ENCODE measurements at places on chromosomes 3 and 15.

GRCh38 chr15:92327033-92327432 is 66.6 kb upstream of the ST8SIA2 start:
- DNase-seq, result no peak

- no peak for DNase-seq
Measured at GRCh38 chr3:149650828-149651227, 7.0 kb downstream of the WWTR1 start.

DNA sequence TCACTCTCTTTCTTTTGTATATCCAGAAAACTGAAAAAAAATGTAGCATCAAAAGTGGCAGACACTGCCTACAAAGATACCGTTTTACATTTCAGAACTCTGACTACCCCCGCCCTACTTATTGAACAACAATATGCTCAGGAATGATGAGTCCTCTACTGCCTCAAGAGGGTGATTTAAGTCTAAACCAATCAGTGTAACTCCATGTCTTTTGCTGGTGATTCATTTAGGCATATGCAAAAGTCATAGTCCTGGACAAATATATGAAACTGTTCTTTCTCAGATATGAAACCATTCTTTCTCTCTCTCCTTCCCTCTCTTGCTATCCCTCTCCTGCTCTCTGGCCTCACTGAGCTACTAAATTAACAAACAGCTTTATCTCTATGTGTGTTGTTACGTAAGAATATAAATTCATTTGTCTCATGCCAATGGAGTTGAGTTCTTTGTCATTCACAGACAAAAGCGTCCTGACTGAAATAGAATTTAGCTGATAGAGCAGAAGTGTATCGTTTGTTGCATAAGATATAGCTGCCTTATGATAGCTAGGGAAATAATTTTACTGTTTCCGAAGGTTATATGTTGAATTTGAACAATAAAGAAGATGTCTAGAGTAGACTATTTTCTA is 133.7 kb upstream of the OSTN start:
- DNase-seq, result no peak

DNA sequence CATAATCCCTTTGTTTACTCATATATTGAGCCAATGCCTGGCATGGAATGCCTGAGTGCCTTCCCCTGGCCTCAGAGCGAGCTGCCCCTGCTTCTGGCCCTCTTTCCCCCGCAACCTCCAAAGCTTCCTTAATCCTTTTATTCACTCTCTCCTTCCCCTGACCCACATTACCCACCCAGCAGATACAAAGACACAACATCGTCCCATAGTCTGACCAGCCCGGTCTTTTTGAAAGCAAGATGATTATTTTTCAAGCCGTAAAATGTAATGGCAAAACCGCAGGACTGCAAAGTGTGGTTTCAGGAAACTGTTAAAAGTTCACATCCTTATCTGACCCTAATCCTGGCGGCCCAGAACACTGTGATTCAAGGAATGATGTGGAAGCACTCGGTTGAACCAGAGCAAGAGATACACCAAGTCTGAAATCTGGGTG is 78.4 kb upstream of the LRTM1 start:
- DNase-seq, result no peak

- no peak for DNase-seq
Measured at GRCh38 chr3:121844892-121845291, 9.9 kb downstream of the EAF2 start.

DNA sequence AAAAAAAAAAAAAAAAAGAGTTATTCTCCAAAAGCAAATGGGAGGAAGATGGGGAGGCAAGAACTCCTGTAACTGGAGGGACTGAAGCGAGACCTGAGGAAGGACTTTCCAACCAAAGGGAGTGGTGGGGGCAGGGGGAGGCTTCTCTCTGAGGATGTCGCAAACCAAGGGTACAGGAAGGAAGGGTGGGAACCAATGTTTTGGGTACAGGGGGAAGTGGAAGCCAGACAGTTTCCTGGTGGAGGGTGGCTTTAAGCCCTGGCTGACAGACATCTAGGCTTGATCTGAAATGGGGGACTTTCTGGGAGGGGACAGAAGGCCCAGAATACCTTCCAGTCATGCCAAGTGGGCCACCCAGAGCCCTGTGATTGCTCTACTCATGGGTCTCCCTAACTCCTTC is 27.0 kb downstream of the VIPR1 start:
- no peak for DNase-seq

DNA sequence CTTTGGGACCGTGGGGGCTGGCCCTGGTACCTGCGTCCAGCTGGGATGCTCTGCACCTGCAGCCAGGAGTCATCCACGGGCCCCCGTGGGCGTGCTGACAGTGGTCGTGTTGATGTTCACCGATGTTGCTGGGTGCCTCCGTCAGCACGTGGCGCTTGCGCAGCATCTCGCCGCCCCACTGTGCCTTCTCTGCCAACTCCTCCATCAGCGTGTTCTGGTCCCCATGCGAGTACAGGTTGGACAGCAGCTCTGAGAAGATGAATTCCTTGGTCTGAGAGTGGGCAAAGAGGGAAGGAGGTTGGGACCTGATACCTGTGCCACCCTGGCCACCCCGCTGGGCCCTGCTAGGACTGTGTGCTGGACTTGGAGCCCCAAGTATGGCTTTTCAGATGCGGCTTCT is 61.4 kb downstream of the ADAMTS7 start:
- DNase-seq, result no peak

GRCh38 chr15:77024273-77025082 is 29.6 kb downstream of the PSTPIP1 start:
- DNase-seq, result peak; percentile 32

DNA sequence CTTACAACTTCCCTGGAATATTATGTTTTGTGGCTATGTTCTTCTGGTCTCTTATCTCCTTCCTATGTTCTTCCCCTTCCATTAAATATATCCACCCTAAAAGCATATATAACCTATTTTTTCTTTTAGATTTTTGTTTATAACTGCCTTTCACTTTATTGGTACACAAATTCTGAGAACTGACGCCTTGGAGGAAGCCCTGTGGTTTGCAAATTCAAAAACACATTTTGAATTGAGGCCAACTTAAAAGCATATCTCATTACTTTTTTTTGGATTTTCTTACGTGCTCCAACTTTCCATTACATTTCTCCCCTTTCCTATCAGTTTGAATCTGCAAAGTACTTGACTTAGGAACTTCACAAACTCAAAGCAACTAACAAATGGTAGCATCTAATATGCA is 15.3 kb upstream of the COLQ start:
- no peak for DNase-seq

DNA sequence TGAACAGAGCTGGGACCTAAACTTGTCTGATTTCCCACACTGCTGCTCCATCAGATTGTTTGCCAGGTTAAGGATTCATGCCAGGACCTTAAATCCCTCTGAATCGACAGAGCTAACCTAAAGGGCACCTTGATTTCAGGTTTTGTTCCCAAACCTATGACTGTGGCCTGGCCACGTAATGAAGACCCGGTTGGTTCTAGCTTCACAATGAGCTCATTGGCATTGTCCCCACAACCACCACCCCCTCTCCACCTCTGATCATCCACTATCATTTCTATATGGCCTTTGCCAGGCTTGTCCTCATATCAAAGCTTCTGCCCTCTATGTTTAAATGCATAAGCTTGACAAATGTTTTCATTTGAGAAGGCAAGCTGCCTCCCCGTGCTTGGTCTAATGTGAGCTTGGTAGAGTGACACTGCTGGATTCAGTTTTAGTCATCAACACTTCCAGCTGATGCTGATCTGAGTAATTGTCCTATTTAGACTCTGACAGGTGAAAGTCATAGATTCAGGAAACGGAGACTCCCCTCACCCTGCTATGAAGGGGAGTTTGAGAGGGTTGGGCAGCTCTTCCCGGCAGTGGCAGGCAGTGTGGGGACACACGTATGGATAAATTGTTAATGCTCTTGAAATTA is 407.1 kb upstream of the CFAP20DC start:
- no peak for DNase-seq

GRCh38 chr3:78706906-78707523 is 1060.8 kb downstream of the ROBO1 start:
- no peak for DNase-seq

DNA sequence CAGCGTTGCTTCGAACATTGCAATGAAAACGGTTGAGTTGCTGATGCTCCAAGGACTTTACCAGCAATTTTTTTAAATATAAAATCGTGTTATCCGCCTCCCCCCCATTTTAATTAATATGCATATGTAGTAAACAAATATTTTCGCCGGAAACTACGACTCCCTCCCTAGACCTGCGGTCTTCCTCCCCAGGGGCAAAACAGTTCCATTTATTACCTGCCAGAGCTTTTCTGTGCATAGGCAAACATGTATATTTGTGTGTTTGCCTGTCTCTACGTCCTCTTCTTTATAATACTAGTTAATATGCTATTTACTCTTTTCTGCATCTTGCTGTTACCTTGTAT is 593 bp upstream of the RSL24D1 start:
- no peak for DNase-seq

DNA sequence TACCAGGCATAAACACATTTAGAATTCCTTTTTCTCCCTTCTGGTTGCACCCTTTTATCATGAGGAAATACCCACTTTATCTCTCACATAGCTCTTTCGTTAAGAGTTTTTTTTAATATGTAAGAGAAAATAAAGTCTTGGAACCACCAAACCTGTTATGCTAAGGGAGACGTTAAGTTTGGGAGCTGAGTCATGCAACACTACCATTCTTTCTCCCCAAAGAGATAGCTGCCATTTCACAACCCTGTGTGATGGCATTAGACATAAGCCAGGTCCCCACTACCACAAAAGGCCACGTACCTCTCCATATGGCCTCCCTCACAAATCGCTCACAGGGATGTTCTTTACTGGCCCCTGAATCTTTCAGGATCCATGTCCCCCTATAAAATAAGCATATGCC is 7.6 kb upstream of the NIPA1 start:
- DNase-seq, result no peak

DNA sequence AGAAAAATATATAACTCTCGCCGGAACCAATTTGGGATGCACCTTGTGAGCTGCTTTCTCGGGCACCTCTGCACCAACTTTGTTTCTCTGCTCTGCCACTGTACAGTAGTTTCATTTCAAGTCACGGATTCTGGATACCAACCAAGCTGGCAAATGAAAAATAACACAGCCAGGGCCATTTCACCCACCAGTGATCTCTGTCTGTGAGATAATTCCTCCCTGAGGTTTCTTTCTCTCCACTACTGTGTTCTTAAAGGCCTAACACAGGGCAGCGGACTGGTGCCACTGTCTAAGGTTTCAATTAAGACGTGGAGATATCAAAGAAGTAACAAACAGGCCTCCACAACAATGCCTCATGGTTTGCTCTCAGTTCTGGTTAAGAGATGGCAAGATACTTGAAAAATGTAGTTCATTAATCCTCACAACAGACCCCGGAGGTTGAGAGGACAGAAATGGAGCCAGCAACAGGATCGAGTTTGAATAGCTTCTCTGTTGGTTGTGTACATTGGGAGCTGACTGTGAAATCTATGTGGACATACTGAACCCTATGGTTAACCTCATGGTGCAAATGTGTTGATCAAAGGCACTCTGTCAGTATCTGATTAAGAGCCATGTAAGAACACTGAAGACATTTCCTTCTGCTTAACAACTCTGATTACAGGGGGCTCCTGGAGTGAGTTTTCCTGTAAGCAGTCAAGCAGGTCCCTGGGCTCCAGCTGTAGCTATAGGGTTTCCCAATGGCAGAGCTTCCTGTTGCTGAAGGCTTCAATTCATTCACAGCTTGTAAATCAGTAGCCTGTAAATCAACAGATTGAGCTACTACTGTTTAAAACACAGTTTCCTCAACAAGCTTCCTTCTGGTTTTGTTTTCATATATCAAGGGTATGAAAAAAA is 470.5 kb downstream of the EPHA3 start:
- DNase-seq, result no peak

Measured in NCI-H774 (cell line).